Fibroblast of skin of right biceps (primary cell): ENCODE measurements at places on chromosomes 5 and 9.

DNA sequence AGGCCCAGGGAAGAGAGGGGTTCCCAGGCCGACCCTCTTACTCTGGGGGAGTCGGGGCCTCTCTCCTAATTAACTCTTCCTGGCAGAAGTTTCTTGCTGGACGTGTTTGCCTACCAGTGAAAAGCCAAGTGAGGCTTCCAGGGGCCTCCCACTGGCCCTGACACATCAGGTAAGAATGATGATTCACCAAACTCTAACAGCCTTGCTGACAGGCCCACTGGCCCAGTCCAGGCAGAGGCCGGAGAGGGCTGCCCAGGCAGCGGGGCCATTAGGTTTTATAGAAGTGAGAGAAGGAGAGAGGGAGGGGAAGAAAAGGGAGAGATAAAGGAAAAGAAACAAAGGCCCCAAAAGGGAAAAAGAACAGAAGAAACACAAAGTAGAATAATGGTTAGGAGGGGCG lies 50.8 kb upstream of the FOXE1 start:
- DNase-seq: peak; percentile 71

DNA sequence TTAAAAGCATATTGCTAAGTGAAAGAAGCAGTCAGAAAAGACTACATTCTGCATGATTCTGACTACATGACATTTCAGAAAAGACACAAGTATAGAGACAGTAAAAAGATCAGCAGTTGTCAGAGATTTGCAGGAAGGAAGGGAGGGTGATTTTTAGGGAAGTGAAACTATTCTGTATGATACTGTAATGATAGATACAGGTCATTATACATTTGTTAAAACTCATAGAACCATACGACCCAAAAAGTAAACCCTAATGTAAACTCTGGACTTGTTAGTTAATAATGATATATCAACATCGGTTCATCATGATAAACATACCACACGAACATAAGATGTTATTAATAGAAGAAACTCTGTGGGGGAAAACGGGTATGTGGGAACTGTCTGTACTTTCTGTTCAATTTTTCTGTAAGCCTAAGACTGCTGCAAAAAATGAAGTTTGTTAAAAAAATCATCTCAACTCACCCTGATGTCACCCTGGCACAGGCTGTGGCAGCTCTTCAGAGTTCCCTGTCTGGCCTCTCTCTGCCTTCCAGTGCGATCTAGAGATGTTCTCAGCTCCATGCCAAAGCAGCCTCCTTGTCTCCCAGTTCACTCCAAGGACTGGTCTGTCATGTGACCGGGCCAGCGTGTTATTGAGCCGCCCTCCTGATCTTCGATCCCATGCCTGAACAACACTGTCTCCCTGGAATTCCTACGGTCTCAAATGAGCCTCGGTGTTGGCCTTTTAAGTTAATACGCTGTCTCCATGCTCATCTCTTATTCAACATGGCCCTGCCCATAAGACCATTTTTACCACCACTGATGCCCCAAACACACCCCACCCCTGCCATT lies 35.4 kb downstream of the PRLR start:
- DNase-seq: no peak

DNA sequence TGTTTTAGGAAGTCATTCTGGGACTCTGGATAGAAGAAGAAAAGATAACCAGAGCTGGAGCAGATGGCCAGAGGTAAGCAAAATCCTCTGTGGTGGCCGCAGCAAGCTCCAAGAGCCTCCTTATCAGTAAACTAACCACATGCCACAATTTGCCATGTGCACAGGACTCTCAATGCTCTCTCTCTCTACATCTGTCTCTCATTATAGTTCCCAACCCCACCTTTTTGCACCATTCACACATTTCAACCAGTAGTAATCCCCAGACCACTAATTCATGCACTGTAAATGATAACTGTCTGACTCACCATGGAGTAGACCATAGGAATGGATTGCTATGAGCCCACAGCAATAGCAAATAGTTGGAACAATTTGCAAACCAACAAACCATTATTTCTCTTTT lies 526.1 kb downstream of the TLR4 start:
- DNase-seq: peak; percentile 24

- no peak for DNase-seq
Observed at GRCh38 chr9:68998812-68999211, 15.1 kb downstream of the PRKACG start.

DNA sequence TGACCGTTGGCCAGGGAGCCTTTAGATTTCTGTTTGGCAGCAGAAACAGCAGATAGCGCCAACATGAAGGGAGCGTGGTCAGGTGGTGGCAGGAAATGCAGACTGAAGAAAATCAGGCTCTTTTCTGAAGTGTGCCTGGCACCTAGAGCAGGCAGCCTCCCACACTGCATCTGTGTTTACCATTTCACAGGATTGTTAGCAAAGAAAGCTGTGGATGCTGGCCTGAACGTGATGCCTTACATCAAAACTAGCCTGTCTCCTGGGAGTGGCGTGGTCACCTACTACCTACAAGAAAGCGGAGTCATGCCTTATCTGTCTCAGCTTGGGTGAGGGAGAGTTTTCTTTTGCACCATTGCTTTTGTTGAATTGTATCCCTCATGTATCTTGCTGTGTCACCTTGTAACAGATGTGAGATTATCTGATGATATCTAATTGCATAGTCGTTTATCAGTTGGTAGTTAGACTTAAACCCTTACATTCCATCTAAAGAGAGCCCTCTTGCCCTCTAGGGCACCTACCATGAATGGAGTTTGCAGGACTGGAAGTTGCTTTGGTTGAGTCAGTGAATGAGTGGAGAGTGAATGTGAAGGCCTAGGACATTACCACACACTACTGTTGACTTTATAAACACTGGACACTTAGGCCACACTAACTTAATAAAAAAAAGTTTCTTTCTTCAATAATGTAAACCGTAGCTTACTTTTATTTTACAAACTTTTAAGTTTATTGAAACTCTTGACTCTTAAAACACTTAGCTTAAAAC lies 42.8 kb downstream of the ACO1 start:
- DNase-seq: no peak

DNA sequence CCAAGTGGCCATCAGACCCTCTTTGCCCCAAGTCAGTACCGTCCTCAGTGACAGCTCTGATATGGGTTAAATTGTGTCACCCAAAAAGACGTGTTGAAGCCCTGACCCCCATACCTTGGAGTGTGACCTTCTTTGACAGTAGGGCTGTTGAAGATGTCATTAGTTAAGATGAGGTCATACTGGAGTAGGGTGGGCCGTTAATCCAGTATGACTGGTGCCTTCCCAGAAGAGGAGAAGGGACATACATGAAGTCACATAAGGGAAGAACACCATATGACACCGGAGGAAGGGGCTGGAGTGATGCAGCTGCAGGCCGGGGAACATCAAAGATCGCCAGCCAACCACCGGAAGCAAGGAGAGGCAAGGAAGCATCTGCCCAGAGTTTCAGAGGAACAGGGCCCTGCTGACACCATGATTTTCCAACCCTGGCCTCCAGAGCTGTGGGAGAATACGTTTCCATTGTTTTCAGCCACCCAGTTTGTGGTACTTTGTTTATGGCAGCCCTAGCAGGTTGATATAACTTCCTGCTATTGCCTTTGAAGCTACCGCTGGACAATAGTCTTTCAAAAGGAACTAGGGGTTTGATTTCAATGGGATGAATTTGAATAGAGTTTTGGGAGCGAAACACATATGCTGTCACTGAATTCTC lies 36.4 kb upstream of the CPEB4 start:
- no peak for DNase-seq

GRCh38 chr5:145010834-145011233 lies 824.3 kb downstream of the PRELID2 start:
- no peak for DNase-seq

DNA sequence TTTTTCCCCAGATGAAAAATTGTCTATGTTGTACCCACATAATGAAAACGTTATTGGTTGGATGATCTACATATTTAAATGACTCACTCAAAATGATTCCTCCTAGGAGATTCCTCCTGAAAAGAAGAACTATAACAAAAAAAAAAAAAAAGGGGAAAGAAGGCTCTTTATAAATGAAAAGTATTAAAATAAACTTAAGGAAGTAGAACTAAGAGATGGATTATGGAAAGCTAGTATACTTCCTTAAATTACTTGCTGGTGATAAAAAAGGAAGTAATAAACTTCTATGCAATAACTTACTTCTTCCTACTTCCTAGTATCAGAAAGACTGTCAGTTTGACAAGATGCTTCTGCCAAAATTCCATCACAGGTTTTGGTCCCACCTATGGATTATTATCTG lies 1087.7 kb downstream of the CDH12 start:
- no peak for DNase-seq

GRCh38 chr9:109441296-109441695 lies 56.8 kb downstream of the PTPN3 start:
- no peak for DNase-seq

DNA sequence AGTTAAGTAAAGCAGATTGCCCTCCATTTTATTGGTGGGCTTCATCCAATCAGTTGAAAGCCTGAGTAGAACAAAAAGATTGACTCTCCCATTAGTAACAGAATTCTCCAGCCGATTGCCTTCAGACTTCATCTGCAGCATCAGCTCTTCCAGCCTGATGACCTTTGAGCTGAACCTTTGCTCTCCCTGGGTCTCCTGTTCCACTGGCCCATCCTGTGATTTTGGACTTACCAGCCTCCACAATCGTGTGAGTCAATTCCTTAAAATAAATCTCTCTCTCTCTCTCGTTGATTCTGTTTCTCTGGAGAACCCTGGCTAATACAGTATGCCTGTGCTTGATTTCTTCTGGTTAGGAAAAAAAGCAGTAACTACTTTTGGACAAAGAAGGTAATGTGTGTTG lies 121.9 kb downstream of the OSTF1 start:
- no peak for DNase-seq

- DNase-seq: peak; percentile 14
Observed at GRCh38 chr9:108991479-108991878, 21.8 kb downstream of the CTNNAL1 start.

GRCh38 chr9:556199-556598 lies 285.3 kb upstream of the DMRT1 start:
- no peak for DNase-seq

GRCh38 chr5:173712609-173713175 lies 96.2 kb upstream of the BOD1 start:
- DNase-seq: no peak

- DNase-seq: no peak
Observed at GRCh38 chr9:137242269-137243203, 1.4 kb downstream of the TUBB4B start.

- no peak for DNase-seq
Observed at GRCh38 chr9:91889161-91889911, 60.7 kb downstream of the ROR2 start.

DNA sequence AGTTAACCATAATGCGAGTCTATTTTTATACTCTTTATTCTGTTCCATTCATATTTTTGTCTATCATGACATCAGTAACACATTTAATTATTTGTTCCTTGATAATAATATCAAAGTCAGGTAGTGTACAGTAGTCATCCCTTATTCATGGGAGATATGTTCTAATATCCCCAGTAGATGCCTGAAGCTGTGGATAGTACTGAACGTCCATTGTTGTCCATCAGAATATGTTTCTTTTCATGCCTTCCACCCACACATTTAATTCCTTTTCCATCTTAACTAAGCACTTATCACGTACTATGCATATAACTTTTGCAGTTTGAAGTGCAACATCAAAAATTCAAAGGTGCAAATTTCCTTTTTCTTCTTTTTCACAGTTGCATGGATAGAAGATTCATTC lies 53.6 kb downstream of the FER start:
- no peak for DNase-seq

GRCh38 chr5:150434464-150434863 lies 15.1 kb downstream of the RPS14 start:
- DNase-seq: peak; percentile 84

GRCh38 chr5:1111727-1112289 lies at the start of gene SLC12A7:
Gene SLC12A7 (minus strand): TSS chr5:1112063. CDS start chr5:1111991, 72 bp downstream.
- DNase-seq: peak; percentile 19

GRCh38 chr5:168165221-168165914 lies 126.1 kb upstream of the WWC1 start:
- DNase-seq: no peak

DNA sequence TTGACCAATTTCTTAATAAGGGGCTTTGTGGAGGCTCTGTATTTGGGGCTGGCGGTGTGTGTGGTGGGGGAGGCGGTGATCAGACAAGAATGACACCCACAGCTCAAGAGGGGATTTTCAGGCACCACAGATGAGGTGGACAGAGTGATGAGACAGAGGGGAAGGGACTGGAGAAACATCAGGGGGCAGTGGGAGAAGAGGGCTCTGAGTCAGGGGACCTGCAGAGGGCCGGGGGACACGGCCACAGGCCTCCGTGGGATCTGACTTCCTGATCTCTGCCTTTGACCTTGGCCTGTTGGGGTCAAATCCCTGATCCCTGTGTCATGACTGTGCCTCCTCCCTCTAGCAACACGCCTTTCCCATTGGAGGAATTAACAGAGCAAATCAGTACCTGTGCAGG lies 197.7 kb downstream of the C9orf50 start:
- DNase-seq: no peak

DNA sequence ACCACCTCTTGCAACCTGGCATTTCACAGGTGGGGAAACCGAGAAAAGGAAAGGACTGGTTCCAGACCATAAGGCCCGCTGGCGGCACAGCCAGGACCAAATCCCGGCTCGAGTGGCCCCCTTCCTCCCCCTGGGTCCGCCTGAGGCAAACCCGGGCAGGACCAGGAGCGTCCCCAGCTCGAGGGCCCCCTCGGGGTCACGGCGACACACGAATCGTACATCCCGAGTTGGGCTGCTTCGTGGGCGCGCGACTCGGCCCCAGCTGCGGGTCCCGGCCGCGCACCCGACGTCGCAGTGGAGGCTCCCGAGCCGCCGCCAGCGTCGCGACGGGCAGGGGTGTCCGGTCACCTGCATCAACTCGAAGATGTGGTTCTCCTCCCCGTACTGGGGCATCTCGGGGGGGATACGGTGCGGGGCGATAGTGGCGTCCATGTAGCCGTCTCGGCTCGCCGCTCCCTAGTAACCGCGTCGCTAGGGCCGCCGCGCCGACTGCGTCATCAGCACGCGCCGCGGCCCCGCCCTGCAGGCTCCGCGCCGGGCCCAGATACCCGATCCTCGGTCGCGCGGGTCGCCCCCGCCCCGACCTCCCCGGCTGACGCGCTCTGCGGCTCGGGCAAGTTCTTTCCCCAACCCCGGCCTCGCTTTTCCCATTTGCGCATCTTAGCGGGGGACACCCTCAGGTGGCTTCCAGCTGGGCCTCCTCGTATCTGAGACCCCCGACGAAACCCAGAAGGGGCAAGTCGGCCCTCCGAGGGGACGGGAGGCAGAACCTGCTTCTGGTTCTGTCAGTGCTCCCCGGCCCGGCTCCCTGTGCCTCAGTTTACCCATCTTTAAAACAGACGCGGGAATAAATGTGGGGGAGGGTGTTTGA lies at the start of gene AK8:
Gene AK8 (minus strand): TSS at position 461 of the 871 bp plus-strand sequence. CDS start 29 bp downstream, at position 432.
- peak; percentile 75 for DNase-seq

DNA sequence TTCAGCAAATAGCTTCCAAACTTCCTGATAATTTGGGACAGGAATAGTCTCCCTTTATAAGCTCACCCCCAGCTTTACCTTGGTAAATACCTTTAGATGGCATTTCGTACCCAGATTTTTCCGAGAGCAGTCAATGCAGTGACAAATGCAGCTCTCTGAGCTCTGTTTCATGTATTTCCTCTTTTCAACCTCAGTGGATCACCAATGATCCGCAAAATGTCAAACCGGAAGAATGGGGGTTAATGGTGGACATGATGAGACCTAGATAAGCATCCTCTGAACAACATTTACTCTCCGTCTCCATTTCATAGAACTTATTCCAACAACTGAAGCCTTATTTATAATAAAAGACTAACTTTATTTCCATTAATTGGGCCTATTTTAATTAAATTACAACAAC lies 227.3 kb downstream of the MCTP1 start:
- no peak for DNase-seq

GRCh38 chr9:5195463-5195862 lies 10.0 kb upstream of the INSL6 start:
- no peak for DNase-seq
